ENCODE measurements at places on chromosomes 2 and 18.

GRCh38 chr2:8232871-8233270 is 449.0 kb upstream of the ID2 start:
- DNase-seq: no peak

- DNase-seq: no peak
Measured at GRCh38 chr18:59566533-59566971, 130.7 kb downstream of the CCBE1 start.

GRCh38 chr18:59867337-59868104 is 32.3 kb upstream of the PMAIP1 start:
- no peak for DNase-seq

GRCh38 chr18:69233465-69234054 is 167.1 kb upstream of the DOK6 start:
- DNase-seq: no peak

- DNase-seq: no peak
Measured at GRCh38 chr2:223995569-223995968, 38.3 kb downstream of the MRPL44 start.

GRCh38 chr2:21096458-21096857 is 27.3 kb upstream of the TDRD15 start:
- DNase-seq: no peak

DNA sequence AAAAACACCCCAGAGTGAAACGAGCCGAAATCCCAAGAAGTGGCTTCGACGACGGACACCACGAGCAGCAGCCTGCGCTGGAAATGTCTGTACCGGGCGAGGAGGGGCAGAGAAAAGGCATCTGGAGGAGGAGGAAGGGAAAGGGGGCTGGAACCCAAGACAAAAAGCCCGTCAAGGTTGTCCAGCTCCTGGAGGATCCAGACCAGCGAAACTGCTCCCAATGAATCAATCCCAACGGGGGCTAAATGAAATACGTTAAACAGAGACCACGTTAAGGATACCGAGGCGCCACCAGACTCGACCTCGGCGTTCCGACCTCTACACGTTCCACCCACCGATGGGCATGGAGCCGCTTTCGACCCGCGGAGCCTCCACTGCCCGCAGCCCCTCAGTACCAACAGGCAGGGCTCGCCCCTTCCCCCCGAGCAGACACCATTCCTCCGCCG is 400 bp downstream of the CCDC88A start:
- peak; percentile 20 for DNase-seq

- no peak for DNase-seq
Measured at GRCh38 chr2:16962505-16962904, 296.9 kb upstream of the CYRIA start.

DNA sequence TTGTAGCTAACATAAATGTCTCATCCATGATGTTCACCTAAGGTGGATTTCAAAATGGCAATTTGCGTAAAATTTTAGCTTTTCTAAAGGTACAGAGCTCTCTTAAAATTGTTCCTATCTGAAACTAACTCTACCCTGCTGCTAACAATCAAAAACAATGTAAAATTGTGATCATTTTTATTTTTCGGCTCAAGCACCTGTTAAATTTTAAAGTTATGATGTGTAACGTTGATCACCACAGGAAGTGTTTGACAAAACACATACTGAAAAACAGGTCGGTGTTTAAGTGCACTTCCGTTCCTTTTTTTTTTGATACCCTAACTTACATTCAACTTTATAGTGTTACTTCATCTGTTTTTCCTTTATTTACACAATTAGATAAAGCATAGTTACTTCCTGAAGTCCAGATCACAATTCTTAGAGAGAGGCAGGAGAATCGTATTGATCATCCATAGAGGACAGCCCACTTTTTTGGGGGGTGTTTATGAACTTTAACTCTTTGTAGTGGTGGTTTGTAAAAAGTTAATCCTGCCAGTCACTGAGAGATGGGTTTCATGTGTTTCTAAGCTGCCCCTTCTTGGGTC is 6.0 kb upstream of the NCK2 start:
- no peak for DNase-seq

- no peak for DNase-seq
Measured at GRCh38 chr18:48735080-48735676, 196.3 kb downstream of the CTIF start.

DNA sequence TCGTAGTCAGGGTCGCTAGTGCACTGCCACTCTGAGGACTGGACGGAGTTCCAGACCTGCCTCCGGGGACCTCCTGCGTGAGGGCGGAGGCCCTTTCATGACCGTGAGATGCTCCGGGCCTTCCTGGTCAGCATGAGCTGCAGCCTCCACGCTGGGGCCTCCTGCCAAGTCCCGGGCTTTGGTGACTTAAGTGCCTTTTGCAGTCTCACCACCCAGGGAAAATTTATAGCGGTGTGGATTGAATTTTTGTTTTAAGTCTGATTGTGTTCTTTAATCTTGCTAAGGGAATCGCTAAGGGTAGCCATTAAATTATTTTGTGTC is 33.6 kb downstream of the CHRNA1 start:
- no peak for DNase-seq

DNA sequence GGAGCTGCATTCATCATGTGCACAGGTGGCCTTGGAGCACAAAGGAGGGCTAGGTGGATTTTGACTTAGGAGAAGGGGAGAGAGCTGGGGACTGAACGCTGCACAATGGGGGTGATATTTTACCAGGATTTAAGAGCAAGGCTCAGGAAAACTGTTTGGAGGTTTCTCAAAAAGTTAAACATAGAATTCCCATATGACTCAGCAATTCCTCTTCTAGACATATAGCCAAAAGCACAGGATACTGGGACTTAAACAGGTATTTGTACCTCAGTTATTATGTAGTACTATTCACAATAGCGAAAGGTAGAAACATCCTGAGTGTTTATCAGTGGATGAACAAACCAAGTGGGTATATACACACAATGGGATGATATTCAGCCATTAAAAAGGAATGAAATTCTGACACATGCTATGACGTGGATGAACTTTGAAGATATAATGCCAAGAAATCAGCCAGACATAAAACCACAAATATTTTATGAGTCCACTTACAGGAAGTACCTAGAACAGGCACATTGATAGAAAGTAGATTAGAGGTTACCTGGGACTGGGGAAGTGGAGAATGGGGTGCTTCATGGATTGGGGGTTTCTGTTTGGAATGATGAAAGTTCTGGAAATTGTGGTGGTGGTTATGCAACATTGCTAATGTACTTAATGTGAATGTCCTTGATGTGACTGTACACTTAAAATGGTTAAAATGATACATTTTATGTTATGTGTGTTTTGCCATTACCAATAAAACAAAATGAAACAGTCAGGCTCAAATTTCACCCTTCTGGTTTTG is 216.9 kb downstream of the HAUS1 start:
- no peak for DNase-seq

DNA sequence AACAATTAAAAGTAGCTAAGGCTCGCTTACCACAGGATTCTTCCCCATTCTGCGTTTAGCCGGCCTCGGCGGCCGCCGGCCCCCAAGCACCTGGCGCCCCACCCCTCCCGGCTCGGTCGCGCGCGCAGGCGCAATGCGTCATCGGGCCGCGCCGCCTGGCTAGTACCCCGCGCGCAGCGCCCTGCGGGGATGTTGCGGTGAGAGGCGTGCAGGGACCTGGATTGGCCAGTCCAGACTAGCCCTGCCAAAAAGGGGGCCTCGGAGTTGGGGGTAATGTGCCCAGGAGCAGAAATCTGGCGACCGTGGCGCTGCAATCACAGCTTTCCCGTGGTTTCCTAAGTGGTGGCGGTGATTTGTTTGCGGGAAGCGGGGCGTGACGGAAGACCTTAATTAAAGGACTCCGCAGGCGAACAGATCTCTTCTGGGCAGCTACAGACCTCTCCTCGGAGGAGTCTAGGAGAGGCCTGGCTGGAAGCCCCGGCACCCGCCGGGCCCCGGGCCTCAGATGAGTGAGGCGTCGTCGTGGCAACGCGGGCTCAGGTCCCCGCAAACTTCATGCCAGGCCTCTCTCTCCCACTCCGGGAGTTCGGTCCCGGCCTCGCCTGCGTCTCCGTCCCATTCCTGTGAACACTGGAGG is 606 bp downstream of the TMEM237 start:
- peak; percentile 59 for DNase-seq
